ENCODE measurements at places on chromosomes 12 and 14. TPM values are rescaled to one million over a fixed set of nuclear protein-coding genes. Genes with fewer than 3 reads are reported as not detected.

VPS33A gene
- total RNA-seq, result 19.4 TPM

- no peak for DNase-seq
Measured at GRCh38 chr12:29270446-29270845, 110.5 kb downstream of the ERGIC2 start.

- no peak for DNase-seq
Measured at GRCh38 chr14:33335366-33335765, 396.7 kb downstream of the NPAS3 start.

DNA sequence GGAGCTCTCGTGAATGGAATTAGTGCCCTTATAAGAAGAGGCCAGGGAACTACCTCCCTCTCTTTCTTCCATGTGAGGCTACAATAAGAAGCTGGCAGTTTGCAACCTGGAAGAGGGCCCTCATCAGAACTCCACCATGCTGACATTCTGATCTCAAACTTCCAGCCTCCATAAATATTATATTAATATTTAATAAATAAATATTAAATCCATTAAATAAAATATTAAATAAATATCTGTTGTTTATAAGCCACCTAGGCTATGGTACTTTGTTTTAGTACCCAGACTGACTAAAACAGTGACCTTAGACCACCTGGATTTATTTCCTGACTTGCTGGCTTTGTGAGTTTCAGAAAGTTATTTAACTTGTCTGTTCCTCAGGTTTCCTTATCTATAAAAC is 49.9 kb downstream of the ZNF641 start:
- DNase-seq, result no peak

BEGAIN gene
- total RNA-seq, result 8.5 TPM

- no peak for DNase-seq
Measured at GRCh38 chr14:26738571-26738970, 140.7 kb upstream of the NOVA1 start.

HOXC6 gene
- 3.1 TPM for total RNA-seq

FOXN3 gene
- total RNA-seq, result 20.0 TPM

- no peak for DNase-seq
Measured at GRCh38 chr14:103858063-103858781, 10.8 kb upstream of the PPP1R13B start.

DNA sequence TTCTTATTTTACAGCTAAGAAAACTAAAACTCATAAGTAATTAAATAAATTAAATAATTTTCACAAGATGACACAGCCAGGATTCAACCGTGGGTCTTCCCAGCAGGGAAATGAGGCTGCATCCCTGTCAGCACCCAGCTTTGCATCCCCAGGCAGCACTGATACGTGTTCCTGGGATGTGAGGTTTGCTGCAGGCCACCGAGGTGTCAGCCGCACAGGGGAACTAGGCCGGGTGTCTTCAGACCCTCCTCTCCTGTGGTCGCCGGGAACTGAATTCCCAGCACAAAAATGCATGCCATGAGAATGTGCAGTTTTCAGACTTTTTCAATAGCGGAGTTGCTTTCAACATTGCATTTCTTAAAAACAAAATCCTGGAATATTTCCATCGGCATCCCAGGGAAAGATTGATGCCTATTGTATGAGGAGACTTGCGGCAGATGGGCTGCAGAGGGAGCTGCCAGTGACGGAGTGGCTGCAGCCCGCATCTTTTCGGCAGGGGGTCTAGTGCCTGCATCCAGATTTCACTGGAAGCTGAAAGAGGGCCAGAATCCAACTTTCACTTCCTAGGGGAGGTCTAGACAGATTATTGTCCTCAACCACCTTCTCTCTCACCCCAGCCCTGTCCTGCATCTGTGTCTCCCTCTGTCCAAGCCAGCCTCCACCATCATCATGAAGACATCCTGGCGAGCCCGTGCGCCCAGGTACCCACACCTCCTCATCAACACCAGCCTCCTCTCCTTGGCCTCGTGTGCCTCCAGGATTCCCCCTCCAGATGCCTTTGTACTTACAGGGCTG is 12.6 kb downstream of the LRTM2 start:
- DNase-seq, result no peak

- no peak for DNase-seq
Measured at GRCh38 chr14:99231161-99231849, 40.7 kb downstream of the BCL11B start.

GRCh38 chr12:51028126-51028812 is 2.1 kb upstream of the SLC11A2 start:
- DNase-seq, result no peak

PLEKHA5 gene
- 18.9 TPM for total RNA-seq

CLEC4D gene
- total RNA-seq, result not detected

GRCh38 chr14:46840944-46841720 is 189.6 kb upstream of the RPL10L start:
- DNase-seq, result no peak

REC8 gene
- 7.6 TPM for total RNA-seq

GRCh38 chr12:48826209-48826855 is 8.0 kb downstream of the CACNB3 start:
- DNase-seq, result no peak
